Cardiac muscle cell (in vitro differentiated cells and primary cell): ENCODE measurements at places on chromosomes 2 and 18. TPM values are rescaled to one million over a fixed set of nuclear protein-coding genes. Genes with fewer than 3 reads are reported as not detected.

PLEK gene
- not detected in 2 replicates for total RNA-seq

KCNE4 gene
- total RNA-seq, result 0.12 and 0.21 TPM in 2 replicates

TWIST2 gene
- not detected in 2 replicates for total RNA-seq

IKZF2 gene
- 7.9 and 10.8 TPM in 2 replicates for total RNA-seq

STARD6 gene
- total RNA-seq, result not detected in 2 replicates

IL1RN gene
- total RNA-seq, result not detected in 2 replicates

OSBPL6 gene
- total RNA-seq, result 0.60 and 1.6 TPM in 2 replicates

FTCDNL1 gene
- total RNA-seq, result 2.0 and 3.2 TPM in 2 replicates

SCN9A gene
- total RNA-seq, result 1.4 and 2.4 TPM in 2 replicates

ZAP70 gene
- 2.7 and 7.3 TPM in 2 replicates for total RNA-seq

DLGAP1 gene
- 3.1 and 7.9 TPM in 2 replicates for total RNA-seq

KCNF1 gene
- total RNA-seq, result 1.3 and 1.4 TPM in 2 replicates

FAM228A gene
- 1.7 and 3.0 TPM in 2 replicates for total RNA-seq

POLR1B gene
- total RNA-seq, result 7.8 and 12.6 TPM in 2 replicates

PTPRN gene
- 0.36 and 1.2 TPM in 2 replicates for total RNA-seq

AFF3 gene
- total RNA-seq, result 12.8 and 16.2 TPM in 2 replicates
